OCI-LY7 (cell line): ENCODE measurements at places on chromosomes 4 and X. TPM values are rescaled to one million over a fixed set of nuclear protein-coding genes. Genes with fewer than 3 reads are reported as not detected.

- peak; percentile 1 for DNase-seq
These were observed 28.5 kb downstream of the PHEX start for GRCh38 chrX:22060415-22061280.

The CT45A10 gene
- total RNA-seq = not detected in 2 replicates

DNA sequence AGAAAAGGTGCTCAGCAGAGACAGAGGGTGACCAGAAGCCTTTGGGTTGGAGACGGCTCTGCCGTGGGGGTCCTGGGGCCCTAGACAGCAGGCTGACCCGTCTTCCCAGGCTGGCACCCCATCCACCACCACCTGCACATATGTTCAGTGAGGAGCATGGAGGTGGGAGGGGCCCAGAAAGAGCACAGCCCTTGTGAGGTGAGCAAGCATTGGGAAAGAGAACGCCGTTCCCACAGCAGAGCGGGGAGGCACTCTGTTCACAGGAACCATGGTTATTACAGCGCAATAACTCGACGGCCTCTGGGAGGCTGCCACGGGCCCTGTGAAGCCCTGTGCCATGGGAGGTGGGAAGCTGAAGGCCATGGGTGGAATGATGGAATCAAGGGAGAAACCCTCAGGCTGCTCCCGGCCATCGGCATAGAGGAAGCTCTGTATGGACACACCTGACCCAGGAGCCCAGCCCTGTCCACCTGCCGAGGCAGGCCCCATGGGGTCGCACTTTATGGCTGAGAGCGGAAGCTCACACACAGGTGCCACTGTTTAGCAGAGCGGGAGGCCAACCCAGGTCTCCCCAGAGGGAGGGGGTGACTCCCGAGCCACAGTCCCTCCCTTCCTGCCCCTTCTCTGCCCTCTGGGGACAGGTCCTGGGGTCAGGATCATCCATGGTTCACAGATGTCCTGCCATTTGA is 93.5 kb upstream of the AFAP1 start:
- no peak for DNase-seq

GRCh38 chr4:75935628-75936027 is 5.2 kb downstream of the NAAA start:
- no peak for DNase-seq

- DNase-seq = no peak
These were observed 107.8 kb downstream of the GATB start for GRCh38 chr4:151652841-151653547.

DNA sequence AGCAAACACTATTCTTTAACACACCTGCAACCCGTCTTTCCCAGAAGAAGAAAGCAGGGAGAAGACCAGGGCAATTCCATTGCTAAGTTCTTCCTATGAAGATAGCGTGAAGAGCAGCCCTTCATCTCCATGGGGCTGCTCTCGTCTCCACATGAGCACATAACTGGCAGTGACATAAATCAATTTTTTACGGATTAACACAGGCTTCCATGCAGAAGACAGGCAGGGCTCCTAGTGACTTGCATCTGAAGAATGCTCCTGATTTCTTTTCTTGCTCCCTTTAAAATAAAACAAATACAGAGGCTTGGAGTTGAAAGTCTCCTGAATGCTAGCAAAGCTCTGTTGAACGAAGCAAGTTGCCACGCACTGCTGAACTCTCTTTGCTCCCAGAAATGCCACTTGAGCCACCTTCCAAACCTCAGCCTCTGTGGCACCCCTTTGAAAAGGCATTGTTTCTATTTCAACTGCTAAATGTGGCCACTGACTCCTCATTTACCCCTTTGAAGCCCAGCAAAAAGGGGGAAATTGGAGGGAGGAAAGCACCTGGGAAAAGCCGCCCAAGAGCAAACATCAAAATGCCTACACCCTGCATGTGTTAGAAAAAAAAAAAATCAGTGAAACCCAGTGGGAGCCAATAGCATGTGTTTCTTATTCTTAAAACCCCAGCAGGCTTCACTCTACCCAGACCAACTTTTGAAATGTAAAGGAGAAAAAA is 383.7 kb downstream of the IDS start:
- DNase-seq = no peak

- no peak for DNase-seq
These were observed 349.5 kb upstream of the CPXCR1 start for GRCh38 chrX:88397551-88397950.

DNA sequence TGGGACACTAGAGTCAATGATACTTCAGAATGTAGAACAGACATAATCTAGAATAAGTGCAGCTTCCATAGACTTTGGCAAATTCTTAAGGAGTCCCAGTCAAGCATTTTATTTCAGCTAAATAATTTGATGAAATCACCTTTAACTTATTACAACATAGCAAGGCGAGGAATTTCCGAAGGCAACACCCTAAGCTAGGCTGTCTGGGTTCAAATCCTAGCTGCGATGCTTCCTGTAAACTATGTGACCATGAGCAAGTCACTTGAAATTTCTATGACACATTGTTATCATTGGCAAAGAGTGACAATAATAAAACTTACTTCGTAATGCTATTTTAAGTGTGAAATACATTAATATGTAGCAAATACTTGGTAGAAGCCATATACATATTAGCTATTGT is 679.1 kb downstream of the DMD start:
- DNase-seq = no peak

The DMRTC1 gene
- not detected in 2 replicates for total RNA-seq

- no peak for DNase-seq
These were observed 553.3 kb upstream of the KLHL4 start for GRCh38 chrX:86964321-86964720.

The HMGN5 gene
- 14.8 and 15.3 TPM in 2 replicates for total RNA-seq

The ZNF630 gene
- total RNA-seq = 1.3 and 1.9 TPM in 2 replicates

The SPARCL1 gene
- not detected in 2 replicates for total RNA-seq

DNA sequence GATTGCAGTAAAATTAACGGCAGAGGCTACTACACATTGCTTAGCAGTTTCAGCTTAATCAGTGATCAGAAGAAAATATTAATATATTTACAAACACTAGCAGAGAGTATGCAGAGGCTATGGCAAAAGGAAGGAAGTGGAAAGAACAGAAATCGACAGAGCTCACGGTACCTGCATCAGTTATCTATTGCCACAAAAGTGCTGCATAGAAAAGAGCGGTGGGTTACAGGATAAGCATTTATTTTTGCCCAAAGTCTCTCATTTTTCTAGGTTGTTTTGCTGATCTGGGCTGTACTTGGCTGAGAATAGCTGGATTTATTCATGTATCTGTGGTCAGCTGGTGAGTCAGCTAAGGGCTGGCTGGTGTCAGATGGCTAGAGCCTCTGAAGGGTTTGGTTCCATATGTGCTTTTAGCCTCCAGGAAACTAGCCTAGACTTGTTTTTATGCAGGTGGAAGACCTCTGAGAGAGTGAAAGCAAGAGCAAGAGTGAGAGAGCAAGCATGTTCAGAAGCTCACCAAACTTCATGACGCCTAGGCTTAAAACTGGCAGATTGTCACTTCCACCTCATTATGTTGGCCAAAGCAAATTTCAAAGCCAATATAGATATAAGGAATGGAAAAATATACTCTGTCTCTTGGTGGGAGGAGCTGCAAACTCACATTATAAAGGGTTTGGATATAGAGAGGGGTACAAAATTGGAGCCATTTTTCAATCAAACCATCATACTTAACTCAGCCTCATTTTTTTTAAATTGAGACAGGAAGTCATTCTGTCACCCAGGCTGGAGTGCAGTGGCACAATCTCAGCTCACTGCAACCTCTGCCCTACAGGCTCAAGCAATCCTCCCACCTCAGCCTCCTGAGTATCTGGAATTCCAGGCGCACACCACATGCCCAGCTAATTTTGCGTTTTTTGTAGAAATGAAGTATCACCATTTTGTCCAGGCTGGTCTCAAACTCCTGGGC is 153.2 kb upstream of the RPL34 start:
- DNase-seq = no peak

The PTCHD1 gene
- not detected in 2 replicates for total RNA-seq

DNA sequence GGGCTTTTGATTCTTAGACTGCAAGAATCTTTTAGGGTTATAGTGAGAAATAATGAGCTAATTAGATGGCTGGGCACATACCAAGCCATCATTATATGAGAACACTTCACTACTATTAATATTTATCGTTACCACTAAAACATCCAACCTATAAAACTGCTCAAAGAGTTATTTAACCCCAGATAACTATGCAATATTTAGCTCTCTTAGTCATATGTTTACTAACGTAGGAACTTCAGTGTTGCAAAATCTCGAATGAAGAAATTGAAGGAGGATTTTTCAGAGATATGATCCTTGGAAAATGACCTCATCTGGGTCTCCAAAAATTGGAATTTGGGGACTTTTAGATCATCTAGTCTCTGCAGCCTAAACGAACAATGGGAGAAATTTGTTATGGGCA is 265.0 kb upstream of the RPS6KA3 start:
- no peak for DNase-seq

DNA sequence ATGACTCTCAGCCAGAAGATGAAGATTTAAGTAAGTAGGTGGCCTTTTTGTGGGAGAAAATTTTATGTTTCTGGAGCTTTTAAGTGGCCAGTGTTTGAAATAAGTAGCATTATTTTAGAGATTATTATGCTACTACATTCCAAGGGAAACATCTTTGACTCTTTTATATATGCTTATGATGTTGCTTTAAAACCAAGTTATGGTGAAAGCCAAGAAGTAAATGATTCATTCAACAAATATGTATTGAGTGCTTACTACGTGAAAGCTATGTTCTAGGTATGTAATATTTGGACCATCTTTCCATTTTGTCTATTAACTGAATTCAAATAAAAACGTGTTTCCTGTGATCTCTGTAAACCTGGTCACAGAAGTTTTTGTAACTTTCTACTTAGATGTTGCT is 58.3 kb downstream of the ZFX start:
- DNase-seq = no peak

The GPM6B gene
- total RNA-seq = not detected in 2 replicates

DNA sequence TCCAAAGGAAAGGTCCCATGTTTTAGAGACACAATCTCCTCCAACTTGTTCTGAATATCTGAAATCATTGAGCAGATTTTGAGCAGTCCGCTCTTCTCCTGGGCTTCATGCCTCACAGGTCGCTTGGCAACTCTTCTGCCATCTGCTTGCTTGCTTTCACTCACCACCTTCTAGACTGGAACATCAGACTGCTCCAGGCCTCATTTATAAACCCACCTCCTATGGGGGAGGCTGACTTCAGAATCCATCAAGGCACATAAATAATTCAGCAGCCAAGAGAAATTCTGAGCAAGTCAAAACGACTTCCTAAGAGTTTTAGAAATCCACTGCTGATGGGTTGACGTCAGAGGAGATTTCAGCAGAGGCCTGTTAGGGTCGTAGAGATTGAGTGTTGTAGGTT is 64.1 kb downstream of the FAM184B start:
- DNase-seq = no peak

DNA sequence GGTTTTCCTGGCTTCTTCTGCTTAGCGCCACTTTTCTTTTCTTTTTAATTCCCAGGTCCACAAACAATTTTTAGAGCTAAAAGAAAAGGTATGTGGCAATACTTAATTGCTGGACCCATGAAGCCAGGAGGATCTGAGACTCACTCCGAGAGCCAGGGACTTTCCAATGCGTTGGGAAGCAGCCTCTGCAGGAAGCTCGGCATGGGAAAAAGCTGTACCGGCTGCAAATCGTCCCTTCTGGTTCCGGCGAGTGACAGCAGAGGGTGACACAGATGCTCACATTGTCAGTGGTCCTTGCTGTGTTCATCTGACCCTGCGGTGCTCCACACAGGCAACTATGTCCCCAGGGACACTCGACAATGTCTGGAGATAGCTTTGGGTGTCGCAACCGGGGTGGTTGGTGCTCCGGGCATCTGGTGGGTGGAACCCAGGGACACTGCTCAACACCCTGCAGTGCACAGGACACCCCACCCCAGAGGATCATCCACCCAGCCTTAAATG is 164.0 kb downstream of the PRKX start:
- no peak for DNase-seq

DNA sequence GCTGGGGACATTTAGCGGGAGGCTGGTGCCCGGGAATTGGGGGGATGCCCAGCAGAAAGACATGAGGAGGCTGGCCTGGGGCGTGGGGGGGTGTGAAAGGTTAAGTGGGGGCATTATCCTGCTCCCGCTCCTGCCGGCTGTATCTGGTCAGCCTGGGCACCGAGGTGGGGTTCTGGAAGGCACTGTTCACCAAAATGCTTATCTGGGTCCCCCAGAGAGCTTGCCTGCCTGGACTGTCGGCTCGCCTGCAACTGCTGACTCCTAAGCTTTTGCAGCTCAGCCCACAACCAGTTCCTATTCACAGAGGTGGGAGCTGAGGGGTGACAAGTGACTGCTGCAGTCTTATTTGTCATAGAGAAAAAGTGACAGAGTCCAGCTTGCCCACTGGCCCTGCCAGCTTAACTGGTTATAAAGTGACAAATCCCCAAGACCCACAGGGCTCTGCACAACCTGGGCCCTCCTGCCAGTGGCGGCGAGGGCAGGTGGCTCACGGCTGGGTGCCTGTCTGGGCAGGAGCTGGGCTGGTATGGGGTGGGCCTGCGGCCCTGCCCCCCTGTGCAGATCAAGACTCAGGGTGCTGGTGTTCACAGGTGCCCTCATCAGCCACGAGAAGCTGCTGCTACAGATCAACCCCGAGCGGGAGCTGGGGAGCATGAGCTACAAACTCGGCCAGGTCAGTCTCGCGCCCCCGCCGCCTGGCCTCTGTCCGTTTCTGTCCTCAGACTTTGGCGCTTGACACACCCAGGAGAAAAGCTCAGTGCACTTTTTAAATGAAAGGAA is 23.7 kb upstream of the MSANTD1 start:
- no peak for DNase-seq

DNA sequence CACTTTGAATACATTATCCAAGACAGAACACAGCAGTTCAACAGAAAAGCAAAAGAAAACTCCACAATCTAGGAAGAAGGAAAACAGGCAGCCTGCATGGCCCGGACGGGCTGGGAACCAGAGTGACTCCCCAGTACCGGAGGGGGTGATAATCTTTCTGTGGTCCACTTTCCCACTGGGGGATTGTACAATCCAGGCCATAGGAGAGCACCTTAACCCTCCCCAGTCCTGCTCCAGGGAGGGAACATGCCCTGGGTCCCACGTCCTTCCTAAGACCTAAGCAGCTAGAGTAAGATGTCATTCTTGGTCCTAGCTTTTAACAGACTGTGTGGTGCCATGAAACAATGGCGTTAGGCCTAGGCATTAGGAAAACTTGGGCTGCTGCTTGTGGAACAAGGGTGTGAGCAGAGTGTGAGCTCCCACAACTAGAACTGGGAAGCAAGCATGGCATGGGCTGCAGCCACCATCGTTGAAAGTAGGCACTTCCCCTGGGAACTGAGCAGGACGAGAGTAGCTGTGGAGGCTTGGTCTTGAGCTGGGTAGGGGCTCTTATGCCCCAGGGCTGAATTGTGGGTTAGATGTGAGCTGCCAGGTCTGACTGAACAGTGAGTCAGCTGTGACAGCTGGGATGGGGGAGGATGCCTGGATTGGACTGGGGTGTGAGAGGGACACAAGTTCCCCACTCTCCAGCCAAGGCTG is 42.4 kb downstream of the NAT8L start:
- no peak for DNase-seq
